ENCODE measurements at places on chromosomes 12 and 14.

DNA sequence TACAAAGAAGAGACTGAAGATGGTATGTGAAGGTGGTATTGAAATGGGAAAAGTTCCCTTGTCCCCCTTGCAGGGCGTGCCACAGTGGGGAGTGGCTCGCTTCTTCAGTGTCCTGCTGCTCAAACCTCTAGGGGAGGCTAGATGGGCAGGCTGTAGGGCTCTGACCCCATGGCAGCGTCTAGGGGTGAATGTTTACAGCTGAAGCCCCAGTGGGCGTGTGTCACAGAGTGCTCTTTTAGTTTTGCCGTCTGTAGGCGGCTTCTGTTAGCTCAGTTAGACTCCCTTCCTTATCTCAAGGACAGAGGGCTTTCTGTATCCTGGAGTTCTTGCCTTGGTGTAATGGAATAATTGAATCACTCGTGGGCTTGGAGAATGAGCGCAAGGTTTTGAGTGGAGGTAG lies 266.2 kb downstream of the RAD51B start:
- no peak for DNase-seq

- DNase-seq, result peak; percentile 50
Measured at GRCh38 chr12:14910090-14910915, 24.6 kb upstream of the MGP start.

- no peak for DNase-seq
Measured at GRCh38 chr12:4086481-4086880, 187.1 kb upstream of the CCND2 start.

DNA sequence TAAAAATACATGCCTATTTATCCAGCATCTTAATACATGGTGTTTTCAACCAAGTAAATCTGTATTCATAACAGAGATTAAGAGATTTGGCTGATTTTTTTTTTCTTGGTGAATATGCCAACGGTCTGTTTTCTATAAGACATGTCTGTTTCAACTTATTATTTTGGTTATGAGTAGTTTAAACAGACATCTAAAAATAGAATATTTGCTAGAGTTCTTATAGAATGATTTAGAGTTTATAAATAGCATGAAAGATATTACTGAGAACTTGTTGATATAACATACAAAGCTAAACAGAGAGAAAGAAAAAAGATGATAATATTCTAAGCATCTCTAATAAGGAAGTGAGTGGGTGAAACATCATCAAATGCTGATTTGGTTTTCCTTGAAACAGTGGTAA lies 199.9 kb downstream of the CCDC91 start:
- no peak for DNase-seq

DNA sequence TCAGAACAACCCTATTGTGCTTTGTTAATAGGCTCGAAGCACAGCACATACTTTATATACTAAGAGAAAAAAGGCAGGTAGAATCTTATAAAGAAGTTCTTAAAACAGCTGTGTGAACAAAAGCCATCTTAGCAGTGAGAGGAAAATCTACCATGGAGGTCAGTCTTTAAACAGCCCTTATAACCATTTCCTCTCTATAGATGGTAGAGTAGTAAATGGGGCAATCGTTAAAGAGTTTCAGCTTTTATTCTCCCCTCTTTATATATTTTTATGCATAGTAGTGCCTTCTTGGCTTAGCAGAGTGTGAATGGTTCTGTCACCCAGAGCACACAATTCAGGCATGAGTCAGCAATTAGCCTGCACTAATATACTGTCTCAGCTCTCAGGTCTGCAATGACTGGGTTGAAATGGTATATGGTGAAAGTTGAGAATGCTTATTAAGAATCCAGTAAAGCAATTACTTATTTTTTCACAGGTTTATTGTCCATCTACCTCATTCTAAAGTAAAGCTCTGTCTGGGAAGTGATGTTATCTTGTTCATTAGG lies 305.0 kb downstream of the NELL2 start:
- no peak for DNase-seq

GRCh38 chr12:22535478-22535877 lies 8.9 kb downstream of the C2CD5 start:
- no peak for DNase-seq

DNA sequence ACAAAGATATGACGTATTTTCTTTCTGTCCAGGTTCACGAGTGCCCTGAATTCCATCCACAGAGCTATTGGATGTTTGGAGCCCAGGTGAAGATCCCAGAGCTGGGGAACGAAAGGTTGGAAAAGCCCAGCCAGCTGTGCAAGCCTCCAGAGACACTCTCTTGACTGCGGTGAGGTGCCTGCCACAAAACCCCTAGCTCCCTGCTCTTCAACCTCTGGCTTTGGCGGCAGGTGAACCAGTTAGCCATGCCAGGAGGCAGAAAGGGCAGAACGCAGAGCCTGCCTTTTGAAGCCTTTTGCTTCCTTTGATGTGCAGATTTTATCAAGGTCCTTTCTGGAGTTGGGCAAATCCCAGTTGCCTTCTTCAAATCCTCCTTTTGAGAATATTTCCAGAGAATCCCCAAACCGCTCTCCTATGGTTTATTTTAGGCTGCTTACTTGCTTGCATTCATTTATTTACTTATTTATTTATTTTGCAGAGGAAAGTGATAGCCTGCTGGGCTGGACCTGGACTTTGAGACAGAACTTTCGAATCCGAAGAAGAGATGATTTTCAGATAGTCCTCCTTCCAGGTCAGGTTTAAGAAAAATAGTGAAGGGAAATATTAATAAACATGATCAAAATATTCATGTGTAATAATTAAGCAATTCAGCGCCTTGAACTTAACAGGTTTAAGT lies 411.2 kb upstream of the TBX3 start:
- DNase-seq, result no peak

DNA sequence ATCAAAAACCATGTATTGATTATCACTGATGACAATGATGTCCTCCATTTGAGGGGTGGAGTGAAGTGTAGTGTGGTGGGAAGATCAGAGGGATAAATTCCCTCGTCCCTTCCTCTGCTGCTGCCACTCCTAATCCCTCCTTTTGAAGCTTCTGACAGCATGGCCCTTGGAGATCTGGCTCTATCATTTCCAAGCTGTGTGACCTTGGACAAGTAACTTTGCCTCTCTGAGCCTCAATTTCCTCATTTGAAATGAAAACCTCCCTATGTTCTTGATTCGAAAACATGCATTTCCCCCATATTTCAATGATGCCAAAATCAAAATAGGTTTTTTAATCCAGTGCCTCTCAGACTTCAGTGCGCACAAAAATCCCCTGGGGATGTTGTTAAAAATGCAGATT lies 231.6 kb downstream of the RBM19 start:
- no peak for DNase-seq

GRCh38 chr12:47834199-47834903 lies 14.6 kb upstream of the HDAC7 start:
- DNase-seq, result no peak

DNA sequence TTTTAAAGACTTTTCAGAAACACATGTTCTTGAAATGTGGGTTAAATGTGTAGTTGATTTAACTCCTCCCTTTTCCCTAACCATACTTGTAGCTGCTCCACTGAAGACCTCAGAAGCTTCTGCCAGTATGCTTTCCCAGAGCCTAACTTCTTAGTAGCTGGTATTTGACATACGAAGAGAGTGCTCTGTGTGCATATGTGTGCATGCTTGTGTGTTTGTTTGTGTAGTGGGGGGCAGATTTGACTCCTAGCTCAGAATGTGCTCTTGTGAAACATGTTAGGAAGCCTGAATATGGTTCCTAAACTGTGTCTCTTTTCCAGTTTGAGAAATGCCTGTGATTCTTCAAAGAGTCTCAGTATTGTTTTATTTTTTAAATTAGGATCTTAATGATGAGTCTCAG lies 420.4 kb downstream of the PCNX1 start:
- DNase-seq, result no peak

- no peak for DNase-seq
Measured at GRCh38 chr12:131994589-131994988, 44.8 kb downstream of the EP400 start.

DNA sequence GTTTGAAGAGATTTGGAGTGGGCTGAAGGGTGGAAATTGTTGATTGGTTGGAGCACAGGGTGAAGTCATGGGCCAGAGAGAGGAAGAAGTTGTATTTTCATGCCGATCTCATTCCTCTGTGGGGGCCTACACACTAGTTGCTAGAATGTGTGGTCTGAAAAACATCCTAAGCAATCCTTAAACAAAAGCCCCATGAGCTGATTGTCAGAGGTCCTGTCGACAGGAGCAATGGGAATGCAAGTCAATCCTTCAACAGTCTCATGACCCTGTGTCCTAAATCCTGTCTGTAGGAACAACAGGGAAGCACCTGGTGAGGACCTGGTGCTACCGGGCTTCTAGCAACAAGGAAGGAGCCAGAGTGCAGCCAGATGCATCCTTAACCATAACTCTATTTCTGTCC lies 324.0 kb upstream of the TMEM132C start:
- no peak for DNase-seq
